ENCODE measurements at places on chromosomes 6 and 20.

DNA sequence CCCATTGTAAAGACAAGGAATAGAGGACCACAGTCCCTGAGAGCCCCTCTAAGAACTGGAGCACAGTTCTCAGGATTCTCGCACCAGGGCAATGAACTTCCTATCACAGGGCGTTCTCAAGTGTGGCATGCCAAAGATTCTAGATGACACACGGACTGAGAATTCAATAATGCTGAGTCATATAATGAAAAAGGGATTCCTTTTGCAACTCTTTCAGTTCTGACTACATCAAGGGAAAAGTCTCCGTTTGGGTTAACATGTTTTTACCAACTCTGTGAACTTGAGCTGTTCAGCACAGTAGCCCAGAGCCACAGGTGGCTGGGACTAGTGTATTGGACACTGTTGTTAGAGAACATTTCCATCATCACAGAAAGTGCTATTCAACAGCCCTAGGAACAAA is 3.4 kb downstream of the MED20 start:
- DNase-seq = peak; percentile 72

GRCh38 chr6:134517145-134517658 is 199.3 kb upstream of the SGK1 start:
- DNase-seq = peak; percentile 69

DNA sequence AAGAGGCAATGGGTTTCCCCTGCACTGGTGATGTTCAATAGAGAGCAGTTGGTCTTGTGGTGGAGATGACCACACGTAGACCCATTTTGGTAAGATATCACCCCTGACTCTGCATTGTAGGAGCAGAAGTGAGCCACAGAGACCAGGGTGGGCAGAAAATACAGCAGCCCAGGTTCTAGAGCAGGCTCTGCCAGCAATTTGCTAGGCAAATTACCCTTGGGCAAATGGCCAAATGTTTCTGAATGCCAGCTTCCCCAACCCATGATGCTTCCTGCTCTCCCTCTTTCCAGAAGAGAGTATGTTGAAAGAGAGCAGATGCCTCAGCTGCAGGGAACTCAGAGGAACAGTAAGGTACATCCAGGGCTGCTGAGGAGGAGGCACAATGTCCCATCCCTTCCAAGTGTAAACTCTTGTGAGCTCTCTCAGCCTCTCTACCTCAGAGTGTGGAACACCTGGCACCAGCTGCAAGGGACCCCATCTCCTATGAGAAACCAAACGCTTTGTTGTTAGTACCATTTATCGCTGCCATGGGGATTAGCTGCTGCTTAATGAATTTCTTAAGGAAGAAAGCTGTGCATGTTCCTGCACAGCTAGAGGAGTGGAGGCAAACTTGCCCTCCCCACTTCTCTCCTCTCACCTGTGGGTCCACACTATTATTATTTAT is 317.5 kb upstream of the MOCS1 start:
- no peak for DNase-seq

GRCh38 chr6:168020242-168020641 is 22.8 kb downstream of the KIF25 start:
- no peak for DNase-seq

GRCh38 chr6:109073344-109074132 is 21.1 kb downstream of the SESN1 start:
- peak; percentile 45 for DNase-seq

- DNase-seq = no peak
Measured at GRCh38 chr20:56362833-56363413, 4.1 kb downstream of the FAM210B start.

- no peak for DNase-seq
Measured at GRCh38 chr6:162817196-162817595, 89.4 kb downstream of the PACRG start.

DNA sequence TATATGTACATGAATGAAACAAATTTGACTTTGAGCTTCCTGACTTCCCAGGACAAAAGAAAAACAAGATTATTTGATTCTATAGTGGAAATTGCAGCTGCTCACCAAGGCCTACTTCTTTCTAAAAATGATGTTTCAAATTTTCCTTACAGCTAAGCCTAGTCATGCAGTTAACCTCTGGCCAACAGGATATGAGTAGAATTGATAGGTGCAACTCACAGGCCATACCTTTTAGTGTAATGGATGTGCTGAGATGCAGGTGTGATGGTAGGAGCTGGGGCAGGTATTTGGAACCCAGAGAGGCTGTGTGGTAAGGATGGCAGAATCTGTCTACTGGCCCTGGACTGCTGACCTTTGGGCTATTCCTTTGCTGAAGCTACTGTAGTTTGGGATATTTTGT is 230.9 kb upstream of the PREP start:
- no peak for DNase-seq

DNA sequence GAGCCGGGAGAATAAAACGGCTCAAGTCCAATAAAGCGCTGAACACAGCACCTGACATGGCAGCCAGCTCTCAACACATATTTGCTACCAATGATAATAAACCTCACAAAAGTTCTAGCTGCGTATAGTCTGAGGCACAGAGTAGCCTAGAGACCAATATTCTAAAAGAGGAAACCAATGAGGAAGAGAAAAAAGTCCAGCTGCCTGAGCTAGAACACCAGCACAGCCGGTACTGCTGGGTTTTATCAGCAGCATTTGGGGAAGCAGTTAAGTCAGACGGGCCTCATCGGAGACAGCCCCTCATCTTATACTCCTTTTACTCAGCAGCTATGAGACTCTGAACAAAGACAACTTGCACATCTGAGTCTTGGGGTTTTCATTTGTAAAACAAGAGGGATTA is 2.4 kb upstream of the RTF2 start:
- no peak for DNase-seq

GRCh38 chr20:8456765-8457164 is 324.7 kb downstream of the PLCB1 start:
- no peak for DNase-seq

GRCh38 chr6:121450242-121450641 is 14.8 kb downstream of the GJA1 start:
- DNase-seq = no peak

DNA sequence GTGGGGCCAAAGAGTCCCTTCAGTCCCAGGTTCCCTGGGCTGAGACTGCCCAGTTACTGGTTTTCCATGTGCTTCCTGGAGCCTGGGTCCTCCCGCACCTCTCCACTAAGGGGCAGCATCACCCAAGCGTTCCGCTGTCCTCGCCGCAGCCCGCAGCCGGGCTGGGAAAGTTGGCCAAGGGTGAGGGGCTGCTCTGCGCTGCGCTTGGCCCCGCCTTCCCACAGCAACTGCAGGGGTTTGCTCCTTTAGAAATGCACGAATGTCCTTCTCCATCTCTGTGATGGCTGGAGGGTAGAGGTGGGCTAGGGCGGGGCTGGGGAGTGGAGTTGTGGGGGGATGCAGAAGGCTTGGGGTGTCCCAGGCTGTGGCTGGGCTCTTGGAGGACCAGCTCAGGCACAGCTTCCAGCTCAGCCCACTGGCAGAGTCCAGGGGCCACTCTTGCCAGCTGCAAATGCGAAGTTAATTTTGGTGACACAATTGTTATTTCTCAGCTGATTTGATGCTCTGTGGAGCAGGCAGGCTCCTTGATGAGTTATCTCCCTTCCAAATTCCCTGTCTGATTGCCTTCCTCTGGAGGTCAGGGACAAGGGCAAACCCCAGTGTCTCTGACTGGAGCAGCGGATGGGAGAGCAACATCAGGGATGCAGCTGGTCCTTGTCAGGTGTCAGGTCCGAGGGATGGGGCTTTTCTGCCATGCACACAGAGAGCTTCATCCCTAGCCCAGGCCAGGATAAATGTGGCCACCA is 63.2 kb downstream of the NOL4L start:
- peak; percentile 79 for DNase-seq

DNA sequence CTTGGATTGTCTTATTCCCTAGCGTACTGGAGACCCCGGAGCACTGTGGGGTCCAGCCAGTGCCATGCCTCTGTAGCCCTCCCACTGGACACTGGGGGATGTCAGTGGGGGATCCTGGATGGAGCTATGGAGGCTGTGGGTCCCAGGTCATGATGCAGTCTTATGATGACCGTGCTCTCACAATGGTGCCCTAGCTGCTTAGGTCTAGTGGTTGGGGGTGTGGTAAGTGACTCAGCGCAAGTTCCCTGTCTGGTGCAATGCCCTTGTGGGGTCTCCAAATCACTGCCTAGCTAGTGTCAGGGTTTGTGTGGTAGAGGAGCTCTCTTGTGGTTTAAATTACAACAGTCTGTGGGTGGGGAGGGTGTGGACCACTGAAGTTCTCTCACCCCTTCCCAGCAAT is 135.4 kb downstream of the CDC5L start:
- no peak for DNase-seq

DNA sequence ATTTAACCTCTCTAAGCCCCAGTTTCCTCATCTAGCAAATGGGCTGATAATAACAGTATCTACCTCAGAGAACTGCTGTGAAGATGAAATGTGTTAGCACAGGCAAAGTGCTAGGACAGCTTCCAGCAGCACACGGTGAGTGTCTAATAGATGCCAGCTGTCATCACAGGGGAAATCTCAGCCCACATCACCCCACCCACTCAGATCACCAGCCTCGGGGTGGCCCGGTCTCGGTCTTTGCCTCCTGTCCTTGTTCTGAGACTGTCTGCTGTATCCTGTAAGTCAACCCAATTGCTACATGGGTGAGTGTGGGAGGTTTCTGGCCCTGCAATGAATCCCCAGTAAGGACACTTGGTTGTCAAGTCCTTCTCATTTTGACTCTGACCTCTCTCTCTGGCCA is 99.5 kb upstream of the ZNFX1 start:
- DNase-seq = no peak

GRCh38 chr6:51301962-51302361 is 483.3 kb downstream of the TFAP2B start:
- no peak for DNase-seq

- no peak for DNase-seq
Measured at GRCh38 chr6:147075381-147075780, 128.8 kb upstream of the STXBP5 start.

DNA sequence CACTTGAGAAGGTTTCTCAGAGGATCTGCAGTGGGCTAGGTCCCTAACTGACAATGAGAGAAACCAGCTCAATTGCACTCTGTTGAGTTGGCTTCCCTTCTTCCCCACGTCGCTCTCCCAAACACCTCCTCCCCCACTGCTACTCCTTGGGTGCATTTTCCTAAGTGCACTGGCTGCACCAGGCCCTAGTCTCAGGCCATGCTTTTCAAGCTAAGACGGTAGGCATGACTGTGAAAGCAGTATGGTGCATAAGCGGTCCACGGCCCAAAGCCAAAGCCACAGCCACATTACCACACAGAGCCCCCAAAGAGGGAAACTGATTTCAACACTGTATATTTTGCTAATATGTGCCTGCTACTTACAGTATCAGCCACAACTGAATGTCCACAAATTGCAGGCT is 62.1 kb upstream of the RBM24 start:
- no peak for DNase-seq

DNA sequence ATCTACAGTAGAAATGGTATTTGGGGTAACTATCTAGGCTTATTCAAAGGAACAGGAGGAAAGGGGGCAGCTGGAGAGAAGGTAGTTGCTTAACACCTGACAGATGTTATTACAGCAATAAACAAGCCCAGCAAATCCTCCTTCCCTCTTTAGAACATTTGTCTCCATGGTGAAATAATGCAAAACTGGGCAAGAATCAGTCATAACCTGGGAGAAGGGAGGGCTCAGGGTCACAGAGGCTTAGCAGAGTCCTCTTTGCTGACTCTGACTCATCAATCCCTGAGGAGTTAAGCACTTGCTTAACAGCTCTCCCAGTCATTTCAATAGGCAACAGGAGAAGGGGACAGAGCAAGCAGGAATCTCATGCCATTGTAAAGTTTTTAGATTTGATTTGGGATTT is 230.3 kb downstream of the IBTK start:
- DNase-seq = peak; percentile 71

DNA sequence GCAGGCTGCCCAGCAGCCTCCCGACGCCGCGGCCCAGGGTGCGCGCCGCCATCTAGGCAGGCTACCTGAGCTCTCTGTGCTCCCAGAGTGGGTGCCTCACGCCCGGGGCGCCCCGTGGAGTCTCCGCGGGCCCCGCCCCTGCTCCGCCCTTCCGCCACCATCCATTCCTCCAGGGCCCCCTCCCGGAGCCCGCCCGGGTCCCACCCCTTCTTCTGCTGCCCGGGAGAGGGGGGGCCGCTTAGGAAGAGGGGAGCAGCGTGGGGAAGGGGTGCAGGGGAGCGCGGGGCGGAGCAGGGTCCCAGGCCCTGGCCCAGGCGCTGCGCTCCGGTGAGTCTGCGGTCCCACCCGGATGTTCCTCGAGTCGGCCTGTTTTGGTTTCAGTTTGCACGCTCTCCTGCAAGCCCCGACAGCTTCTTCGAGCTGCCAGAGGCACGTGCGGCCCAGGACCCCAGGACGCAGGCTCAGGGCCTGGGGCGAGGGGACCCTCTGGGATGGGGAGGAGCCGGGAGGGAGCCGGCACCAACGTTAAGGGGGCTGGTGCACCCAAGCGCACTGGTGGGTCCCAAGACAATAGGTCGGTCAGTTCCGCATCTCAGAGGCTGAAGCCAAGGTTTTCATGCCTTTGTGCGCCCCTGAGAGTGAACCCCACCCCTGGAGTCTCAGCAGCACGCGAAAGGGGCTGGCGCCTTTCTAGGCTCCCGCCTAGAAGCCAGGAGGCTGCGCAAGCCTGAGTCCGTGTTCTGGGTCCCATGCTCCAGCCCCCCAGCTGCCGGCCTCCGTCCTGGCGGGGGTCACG is at the start of gene ACSS1:
Gene ACSS1, minus strand, starts transcription at position 89 of the 796 bp plus-strand sequence. Its CDS starts 37 bp downstream, at position 52.
- DNase-seq = peak; percentile 54

DNA sequence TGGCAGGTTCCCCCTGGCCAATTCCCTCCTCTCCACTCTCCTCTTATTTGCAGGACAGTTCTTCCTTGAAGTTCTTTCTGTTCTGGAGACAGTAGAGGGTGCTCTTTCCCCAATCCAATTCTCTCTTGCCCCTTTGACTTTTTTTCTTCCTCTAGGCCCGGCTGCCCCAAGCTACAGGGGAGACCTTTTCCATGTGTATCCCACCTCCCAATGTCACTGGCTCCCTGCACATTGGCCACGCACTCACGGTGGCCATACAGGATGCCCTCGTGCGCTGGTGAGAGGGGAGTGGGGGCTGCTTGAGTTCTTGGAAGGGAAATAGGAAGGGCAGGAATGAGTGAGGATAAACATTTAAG is 1.5 kb downstream of the VARS2 start:
- peak; percentile 65 for DNase-seq

DNA sequence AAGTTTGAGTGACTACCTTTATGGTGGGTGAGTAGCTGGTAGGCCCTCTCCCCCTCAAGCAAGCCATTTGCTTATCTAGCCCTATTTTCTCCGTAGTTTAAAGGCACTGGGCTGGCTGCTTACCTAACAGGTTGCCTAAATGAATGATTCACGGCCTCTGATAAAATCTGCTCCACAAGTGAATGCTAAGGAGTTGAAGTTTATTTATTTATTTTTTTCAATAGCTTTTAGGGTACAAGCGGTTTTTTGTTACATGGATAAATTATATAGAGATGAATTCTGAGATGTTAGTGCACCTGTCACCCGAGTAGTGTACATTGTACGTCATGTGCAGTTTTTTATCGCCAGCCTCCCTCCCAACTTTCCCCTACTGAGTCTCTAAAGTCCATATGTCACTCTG is 8.3 kb upstream of the CDH26 start:
- DNase-seq = no peak

GRCh38 chr6:148954934-148955333 is 208.1 kb downstream of the UST start:
- DNase-seq = no peak
